Smooth muscle cell of the umbilical artery (primary cell): ENCODE measurements at places on chromosomes 1 and 21. TPM values are rescaled to one million over a fixed set of nuclear protein-coding genes. Genes with fewer than 3 reads are reported as not detected.

The RAB25 gene
- not detected in 2 replicates for total RNA-seq

The S100A11 gene
- 33.0 and 103 TPM in 2 replicates for total RNA-seq

The MYBPH gene
- total RNA-seq, result 0.30 TPM in 1 of 2 replicates, not detected in the other

The UMODL1 gene
- not detected in 2 replicates for total RNA-seq

The LCE2A gene
- total RNA-seq, result not detected in 2 replicates
